BJ (cell line): ENCODE measurements at places on chromosomes 16 and 17. TPM values are rescaled to one million over a fixed set of nuclear protein-coding genes. Genes with fewer than 3 reads are reported as not detected.
A peak's percentile ranks its signal among the peaks of the same experiment; 100 is the strongest.

CORO6 gene
- 8.0 and 19.3 TPM in 2 replicates for polyA plus RNA-seq

HOXB3 gene
- polyA plus RNA-seq: not detected in 2 replicates

KRT16 gene
- 1.6 and 1.8 TPM in 2 replicates for polyA plus RNA-seq

SEPTIN12 gene
- not detected in 2 replicates for polyA plus RNA-seq

NPIPB8 gene
- polyA plus RNA-seq: 0.23 TPM in 1 of 2 replicates, not detected in the other

MYADML2 gene
- polyA plus RNA-seq: not detected in 2 replicates

PIRT gene
- not detected in 2 replicates for polyA plus RNA-seq

YPEL2 gene
- polyA plus RNA-seq: 8.4 and 9.2 TPM in 2 replicates

JPH3 gene
- polyA plus RNA-seq: not detected in 2 replicates

PRSS33 gene
- polyA plus RNA-seq: not detected in 2 replicates

NPW gene
- polyA plus RNA-seq: 0.26 and 0.33 TPM in 2 replicates

DNAI2 gene
- polyA plus RNA-seq: not detected in 2 replicates

SLC35G6 gene
- polyA plus RNA-seq: not detected in 2 replicates

ABCC12 gene
- not detected in 2 replicates for polyA plus RNA-seq

ITGAL gene
- polyA plus RNA-seq: 0.06 TPM in 2 replicates

GRCh38 chr17:21036361-21036881 is 6.4 kb downstream of the USP22 start:
- DNase-seq: no peak

- DNase-seq: no peak
Observed at GRCh38 chr16:81608523-81609209, 164.1 kb downstream of the CMIP start.

GRCh38 chr16:52191531-52192134 is 355.3 kb downstream of the TOX3 start:
- peak; percentile 2 for DNase-seq

GRCh38 chr17:44496815-44497214 is 6.4 kb downstream of the GPATCH8 start:
- peak; percentile 38 for DNase-seq

DNA sequence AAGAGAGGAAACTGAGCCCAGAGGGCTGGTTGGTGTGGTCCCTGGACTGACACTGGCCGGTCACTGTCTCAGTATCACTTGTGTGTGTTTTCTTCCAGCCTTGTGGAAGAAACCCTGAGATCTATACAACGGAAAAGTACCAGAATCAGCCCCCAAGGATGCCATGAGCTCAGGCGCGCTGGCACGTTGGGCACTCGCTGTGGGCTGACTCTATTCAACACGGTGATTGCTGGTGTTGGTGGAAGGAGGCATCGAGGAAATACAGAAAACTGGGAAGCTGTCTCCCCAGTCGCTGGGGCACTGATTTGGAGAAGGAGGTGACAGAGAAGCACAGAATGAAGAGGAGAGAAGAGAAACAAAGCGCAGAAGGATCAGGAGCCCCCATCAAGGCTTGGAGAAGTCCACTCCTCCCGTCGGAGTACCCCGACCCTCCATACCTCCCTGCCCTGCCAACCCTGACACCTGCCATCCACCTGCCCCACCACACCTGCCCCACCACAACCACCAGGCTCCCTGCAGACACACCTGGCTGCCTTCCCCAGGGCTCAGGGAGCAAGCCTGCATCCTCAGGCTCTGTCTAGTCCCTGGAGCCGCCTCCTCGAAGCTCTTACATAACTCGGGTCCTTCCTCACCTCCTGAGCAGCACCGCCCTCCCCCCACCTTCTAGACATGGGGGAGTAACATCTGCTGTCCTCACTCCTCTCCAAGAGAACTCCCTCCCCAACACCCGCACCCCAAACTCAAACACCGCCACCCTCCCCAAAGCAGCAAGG is 66.5 kb downstream of the RBFOX3 start:
- DNase-seq: no peak

DNA sequence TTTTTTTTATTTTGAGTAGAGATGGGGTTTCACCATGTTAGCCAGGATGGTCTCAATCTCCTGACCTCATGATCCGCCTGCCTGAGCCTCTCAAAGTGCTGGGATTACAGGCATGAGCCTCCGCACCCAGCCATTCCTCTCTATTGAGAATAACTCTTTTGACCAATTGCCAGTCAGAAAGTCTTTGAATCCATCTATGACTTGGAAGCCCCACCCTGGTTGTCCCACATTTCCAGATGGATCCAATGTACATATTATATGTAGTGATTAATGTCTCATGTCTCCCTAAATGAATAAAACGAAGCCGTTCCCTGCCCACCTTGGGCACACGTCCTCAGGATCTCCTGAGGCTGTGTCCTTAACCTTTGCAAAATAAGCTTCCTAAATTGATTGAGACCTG is 228.3 kb upstream of the NLRP1 start:
- DNase-seq: no peak

DNA sequence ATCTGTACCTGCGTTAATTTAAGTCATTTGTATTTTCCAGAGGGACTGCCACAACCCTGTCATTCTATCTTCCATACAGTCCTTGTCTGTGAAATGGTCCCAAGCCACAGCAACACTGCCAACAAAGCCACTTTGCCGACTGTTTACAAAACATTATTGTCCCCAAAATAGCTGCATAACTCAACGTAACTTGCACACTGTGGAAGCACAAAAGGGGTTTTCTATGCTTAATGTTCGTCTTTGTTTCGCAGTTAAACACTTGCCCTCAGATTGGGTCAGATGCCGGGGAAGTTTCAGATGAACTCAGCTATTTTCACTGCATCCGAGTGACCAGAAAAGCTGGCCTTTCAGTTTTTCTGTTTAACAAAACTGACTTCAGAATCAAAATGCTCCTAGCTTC is 4.6 kb downstream of the SEC14L5 start:
- no peak for DNase-seq

DNA sequence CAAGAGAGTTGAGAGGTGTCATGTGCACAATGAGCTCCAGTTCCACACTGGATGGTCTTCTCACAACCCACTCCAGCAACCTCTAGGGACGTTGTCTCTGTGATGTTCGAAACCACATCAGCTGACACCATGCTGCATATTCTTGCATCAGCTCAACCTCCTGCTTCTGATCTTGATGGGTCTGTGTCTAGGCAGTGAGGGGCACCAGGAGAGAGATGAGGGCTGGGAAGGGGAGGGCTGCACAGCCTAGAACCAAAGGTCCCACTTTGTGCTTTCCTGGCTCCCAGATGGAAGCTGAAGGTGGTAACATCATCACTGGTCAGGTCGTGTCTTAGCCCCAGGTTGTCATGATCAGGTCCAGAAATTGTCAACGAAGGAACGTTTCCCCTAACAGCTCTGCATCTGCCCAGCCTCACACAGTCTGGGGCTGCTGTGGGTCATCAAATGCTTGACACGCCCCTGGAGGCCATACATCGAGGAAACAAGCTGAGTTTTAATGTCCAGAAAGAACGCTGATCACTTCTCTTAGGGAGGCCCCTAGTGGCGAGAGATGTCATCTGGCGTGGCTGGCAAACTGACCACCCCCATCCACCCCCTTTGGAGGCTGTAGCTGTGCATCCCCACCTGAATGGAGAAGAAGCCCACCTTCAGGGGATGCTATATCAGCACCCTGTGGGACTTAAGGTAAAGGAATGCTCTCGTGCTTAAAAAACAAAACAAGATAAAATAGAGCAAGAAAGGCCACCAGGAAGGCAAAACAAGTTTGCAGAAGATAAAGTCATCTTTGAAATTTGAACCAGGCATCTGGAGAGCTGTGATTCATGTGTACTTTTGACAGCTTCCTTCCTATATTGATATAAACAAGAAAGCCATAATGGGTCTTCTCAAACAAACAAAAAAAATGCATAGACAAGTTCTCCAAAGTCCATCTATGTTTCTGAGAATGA is 58.3 kb downstream of the WIPI1 start:
- DNase-seq: no peak

DNA sequence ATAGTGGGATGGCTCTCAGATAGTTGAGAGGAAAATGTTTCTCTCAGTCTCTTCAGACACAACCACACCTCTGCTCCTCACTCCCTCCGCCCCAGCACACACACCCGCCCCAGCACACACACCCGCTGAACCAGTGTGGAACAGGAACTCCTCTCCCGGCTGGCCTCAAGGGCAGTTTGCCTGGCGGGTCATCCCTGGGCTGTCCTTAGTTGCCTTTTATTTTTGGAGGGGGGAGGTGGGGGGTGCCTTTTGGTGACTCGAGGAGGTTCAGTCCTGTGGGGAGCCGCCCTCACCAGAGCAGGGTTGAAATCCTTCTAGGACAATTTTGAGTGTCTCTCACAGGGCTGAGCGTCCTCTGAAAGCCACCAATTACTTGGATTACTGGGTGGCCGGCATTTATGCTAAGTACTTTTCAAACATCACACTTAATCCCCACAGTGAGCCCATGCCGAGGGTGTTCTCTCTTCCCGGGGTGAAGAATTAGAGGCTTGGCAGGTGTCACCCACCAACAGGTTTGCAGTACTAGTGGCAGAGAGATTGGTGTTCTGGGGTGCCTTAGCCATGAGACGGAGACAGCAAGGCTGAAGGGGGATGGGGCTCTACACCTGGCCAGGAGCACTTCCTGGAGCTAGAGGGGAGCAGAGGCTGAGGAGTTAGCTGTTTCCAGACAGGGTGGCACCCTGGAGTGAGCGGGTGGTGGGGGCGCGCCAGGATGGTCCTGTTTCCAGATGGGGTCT is 2.8 kb downstream of the RASD1 start:
- no peak for DNase-seq

- DNase-seq: no peak
Observed at GRCh38 chr17:70107904-70108565, 33.0 kb downstream of the KCNJ16 start.

DNA sequence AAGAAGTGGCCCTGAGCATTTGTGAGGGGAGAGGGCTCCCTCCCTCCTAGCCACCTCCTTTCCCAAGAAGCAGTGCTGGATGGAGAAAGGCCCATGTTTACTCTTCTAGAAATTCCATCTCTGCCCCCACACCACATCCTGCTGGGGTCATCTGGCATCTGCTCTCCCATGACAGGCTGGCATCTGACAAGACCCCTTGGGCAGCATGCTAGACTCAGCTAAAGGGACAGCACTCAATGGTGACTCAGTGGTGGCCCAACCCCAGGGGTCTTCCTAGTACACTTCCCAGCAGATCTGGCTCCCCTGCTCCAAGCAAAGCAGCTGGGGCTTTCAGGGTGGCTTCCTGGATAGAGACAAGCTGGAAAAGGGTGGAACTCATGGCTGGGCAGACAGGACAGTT is 14.4 kb downstream of the SLC38A7 start:
- no peak for DNase-seq

GRCh38 chr17:34913001-34913400 is 48.3 kb downstream of the CCT6B start:
- DNase-seq: no peak

GRCh38 chr16:52265446-52265861 is 281.5 kb downstream of the TOX3 start:
- no peak for DNase-seq

- no peak for DNase-seq
Observed at GRCh38 chr16:52095471-52095870, 451.5 kb downstream of the TOX3 start.

DNA sequence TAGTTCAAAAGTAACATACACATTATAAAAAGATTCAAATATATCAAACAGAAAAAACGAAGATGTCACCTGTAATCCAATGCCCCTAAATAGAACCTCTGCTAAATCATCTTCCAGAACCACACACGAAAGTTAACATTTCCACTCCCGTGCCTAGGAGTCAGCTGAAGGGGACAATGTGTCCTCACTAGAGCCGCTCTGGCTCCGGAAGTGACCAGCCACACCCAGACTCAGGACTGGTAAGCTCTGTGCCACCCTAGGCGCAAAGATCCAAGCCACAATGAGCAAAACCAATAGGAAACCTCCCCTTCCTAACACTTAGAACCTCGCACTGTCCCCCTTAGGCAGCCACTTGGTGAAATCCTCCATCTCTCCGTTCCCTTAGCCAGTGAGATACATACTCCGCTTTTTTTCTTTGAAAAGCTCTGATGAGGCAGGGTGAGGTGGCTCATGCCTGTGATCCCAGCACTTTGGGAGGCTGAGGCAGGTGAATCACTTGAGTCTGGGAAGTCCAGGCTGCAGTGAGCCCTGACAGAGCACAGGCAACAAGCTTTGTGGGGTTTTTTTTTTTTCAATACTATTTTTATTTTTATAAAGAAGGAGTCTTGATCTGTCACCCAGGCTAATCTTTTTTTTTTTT is 11.8 kb downstream of the CTRB1 start:
- DNase-seq: no peak

GRCh38 chr16:8890549-8890921 is 8.4 kb downstream of the LITAFD start:
- no peak for DNase-seq

- DNase-seq: no peak
Observed at GRCh38 chr16:73891129-73891542, 405.5 kb upstream of the PSMD7 start.

DNA sequence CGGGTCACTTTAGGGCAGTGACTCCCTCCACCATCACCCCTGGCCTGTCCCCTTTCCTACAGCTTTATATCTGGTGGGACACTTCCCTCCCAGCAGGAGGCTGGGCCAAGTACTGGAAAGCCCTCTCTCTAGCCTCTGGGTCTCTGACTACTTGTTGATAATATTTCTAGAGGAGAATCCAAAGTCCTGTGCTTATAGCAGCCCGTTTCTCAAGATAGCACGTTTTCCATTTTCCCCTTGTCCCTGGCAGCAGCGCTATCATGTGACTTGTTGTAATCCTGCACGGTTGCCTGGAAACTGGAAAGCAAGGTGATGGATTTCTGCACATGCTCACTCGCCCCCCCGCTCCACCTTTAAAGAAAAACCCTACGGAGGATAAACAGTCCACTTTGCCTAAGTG is 3.3 kb upstream of the AXIN2 start:
- no peak for DNase-seq

DNA sequence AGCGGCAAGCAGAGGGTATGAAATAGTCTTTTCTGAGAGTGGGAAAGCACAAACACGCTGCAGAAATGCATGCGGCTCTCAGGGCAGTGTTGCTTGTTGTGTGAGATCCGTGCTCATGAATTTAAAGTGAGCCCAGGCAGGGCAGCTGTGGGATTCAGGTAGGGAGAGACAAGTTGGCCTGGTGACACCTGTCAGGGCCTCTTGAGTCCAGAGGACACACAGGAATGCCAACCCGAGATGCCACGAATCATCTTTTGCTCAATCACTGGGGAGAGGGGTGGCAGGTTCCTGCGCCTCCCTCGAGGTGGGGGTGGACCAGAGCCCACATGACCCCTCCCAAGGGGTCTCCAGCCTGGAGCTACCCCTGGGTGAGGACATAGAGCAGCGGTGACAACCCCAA is 211.9 kb downstream of the GSG1L start:
- no peak for DNase-seq

GRCh38 chr17:43079641-43080302 is 45.4 kb downstream of the BRCA1 start:
- DNase-seq: no peak

GRCh38 chr17:28505986-28506665 is at the start of gene FOXN1:
TSS of gene FOXN1 (plus strand) at chr17:28506348. CDS start at chr17:28523970, 17,622 bp downstream.
- no peak for DNase-seq

- DNase-seq: no peak
Observed at GRCh38 chr16:68090130-68090529, 5.0 kb downstream of the NFATC3 start.
